ENCODE measurements at places on chromosomes 16 and 17.

DNA sequence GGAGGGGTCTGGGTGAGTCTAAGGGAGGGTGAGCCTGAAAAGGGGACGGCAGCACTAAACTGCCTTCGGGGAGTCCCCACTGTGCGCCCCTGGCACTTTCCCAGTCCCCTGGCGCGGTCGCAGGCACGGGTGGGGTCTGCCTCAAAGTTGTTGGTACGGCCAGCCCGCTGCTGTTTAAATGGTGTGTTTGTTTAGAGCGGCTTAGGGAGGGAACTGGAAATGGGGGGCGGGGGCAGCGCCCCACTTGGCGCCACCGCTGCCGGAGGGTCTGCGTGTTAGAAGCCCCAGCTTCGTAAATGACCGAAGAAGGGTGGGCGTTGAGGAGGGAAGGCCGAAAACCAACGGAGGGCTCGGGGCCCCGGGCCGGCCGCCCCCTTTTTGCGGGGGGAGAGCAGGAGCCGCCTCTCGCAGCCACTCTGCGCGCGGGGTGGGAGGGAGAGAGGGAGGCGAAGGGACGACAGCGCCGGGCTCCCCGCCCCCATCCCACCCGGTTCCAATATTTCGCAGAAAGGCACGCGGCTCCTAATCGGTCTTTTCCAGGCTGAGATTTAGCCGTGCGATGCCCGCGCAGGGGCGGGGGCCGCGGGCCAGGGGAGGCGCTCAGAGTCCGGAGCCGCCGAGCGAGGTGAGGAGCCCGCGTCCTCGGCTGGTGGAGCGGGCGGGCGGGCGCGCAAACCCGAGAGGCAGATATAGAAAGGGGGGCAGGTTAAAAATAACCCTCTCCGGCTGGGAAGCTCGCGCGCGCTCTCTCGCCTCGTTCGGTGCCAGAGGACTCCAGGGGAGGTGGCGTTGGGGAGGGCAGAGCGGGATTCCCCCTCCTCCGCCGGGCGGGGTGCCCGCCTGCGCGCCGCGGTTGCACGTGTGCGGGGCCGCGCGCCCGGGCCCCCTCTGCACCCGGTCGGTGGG lies 54.9 kb downstream of the SREBF1 start:
- no peak for DNase-seq

DNA sequence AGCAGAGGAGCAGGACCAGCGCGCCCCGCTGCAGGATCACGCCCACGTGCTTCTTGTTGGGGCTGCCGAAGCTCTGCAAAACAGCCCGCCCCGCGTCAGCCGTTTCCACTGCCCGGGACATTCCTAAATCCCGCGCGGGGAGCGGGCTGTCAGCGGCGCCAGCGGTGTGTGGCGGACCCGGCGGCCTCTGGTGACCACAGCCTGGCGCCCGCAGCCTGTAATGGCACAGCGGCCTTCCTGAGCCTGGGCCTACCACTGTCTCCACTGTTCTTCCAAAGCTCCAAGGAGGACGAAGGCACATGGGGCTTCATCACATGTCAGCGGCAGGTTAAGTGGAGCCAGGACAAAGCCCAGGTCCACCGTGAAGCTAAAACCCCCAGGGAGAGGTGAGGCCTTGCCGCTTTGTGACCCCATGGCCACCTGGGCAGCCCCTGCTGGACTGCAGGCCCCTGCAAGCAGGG lies 2.5 kb downstream of the SLC47A2 start:
- no peak for DNase-seq

DNA sequence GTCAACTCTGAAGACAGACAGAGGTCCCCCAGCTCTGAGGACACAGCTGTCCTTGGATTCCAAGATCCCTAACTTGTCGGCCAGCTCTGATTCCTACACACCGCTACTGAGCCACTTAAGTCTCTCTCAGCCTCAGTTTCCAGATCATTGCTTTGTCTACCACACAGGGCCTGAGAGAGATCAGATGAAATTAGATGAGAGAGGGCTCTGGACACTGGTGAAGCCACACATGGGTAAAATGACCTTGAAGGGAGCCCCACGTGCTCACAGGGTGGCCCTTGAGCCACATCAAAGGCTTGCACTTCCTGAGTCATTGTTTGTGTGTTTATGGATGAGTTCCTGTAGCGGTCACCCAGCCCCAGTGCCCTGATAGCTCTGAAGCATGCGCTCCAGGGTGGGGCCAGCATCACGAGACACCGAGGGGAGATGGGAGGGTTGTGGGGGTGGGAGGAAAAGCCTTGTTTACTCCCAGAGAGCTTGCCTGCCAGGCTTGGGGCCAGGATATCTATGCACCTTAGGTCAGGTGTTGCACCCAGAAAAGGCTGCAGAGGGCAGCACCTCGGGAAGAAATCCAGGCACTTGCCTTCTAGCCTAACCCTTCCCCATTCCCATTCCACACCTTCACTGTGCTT lies 32.7 kb upstream of the SLC6A2 start:
- DNase-seq = no peak

DNA sequence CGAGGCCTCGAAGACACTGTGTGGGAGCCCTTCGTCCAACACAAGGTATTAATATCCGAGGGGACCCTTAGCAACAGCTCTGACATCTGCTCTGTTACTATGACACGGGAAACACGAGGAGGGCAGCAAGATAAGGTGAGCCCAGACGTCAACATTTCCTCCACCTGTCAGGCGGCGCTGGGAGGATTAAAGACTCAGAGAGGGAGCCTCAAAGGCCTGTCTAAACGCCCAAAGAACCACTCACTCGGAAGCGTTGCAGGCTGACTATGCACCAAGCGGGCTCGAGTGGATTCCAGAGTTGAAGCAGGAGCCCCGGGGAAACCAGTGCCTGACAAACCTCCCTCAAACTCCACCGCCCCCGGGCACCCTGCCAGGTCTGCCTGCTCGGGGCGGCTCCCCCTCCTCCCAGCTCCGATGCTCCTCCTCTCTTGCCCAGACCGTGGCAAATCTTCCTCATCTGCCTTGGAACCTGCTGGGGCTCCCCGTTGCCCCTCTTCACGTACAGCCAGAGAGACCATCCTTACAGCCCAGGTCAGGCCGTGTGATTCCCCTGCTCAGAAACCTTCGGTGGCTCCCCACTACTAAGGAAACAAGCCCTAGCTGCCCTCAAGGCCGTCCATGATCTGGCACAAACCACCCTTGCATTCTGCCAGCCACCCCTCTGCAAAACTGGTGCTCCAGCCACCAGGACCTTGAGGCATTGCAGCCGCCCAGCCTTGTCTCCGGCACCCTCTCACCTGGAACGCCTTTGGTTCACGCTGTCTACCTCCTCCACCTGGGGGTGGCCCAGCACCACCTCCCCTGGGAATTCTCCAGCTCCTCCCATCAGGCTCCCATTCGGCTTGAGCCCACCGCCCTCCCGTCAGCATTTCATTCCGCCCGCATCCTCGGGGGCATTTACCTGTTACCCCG lies 16.2 kb downstream of the RPH3AL start:
- DNase-seq = no peak

- no peak for DNase-seq
Measured at GRCh38 chr17:78878261-78878660, 24.7 kb downstream of the CEP295NL start.

DNA sequence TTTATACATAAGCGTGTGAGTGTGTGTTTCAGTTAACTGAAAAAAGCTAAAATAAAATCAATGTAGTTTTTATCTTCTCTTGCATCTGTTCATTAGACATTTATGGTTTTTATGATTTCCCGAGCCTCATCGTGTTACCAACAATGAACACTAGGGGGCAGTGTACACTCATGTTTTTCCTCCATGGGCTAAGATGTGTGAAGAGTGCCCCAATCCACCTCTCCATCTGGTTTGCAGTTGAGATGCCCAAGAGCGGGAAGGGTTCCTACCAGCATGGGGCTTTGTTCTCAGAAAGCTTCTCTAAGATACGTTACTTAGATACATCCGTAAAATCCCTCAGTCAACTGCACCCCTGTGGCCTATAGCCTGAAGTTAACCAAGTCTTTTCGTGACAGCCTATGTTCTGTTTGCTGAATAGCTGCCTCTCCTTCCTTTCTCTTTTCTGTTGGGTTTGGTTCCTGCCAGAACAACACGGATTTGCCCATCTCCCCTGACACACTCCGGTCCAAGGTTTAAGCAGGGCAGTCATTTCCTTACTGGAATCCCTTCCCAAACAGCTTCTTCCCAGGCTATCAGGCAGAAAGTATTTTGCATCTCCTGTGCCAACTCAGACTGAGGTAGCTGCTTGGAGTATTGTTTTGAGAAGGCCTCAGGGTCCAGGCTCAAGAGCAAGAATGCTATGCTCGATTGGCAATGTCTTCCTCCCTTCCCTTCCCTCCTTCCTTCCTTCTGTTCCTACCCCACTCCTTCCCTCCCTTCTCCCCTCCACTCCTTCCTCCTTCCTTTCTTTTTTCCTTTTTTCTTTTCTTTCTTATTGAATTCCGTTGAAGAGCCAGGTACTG lies 12.9 kb upstream of the ELAC2 start:
- DNase-seq = peak; percentile 49

GRCh38 chr16:8878523-8878911 lies 3.6 kb upstream of the LITAFD start:
- no peak for DNase-seq

DNA sequence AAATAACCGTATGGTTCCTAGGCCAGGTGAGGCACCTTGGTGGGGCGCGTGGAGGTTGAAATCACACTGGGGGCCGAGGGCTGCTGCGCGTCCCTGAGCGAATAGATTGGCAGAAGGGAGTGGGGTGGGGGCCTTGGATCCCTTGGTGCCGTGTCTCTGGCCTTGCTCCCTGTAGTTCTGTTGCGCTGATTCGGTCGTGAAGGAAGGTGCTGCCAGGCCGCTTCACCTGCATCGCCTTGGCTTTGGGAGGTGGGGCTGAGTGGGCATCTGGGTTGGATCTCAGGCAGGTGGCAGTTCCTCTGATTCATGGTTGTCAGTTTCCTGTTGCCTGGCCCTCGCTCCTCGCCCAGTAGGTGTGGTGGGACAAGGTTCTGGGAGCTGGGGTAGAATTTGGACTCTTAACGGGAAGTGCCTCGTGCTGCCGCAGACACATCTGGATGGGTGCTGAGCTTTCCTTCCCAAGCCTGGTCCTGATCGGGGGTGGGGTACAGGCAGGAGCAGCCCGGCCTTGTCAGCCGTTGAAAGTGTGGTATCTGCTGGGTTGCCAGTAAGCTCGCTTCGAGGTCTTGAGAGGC lies 30.1 kb downstream of the PGS1 start:
- no peak for DNase-seq

GRCh38 chr17:55265311-55266021 lies 706 bp downstream of the HLF start:
- DNase-seq = no peak

GRCh38 chr16:53034306-53034705 lies 18.4 kb downstream of the CHD9NB start:
- DNase-seq = no peak

DNA sequence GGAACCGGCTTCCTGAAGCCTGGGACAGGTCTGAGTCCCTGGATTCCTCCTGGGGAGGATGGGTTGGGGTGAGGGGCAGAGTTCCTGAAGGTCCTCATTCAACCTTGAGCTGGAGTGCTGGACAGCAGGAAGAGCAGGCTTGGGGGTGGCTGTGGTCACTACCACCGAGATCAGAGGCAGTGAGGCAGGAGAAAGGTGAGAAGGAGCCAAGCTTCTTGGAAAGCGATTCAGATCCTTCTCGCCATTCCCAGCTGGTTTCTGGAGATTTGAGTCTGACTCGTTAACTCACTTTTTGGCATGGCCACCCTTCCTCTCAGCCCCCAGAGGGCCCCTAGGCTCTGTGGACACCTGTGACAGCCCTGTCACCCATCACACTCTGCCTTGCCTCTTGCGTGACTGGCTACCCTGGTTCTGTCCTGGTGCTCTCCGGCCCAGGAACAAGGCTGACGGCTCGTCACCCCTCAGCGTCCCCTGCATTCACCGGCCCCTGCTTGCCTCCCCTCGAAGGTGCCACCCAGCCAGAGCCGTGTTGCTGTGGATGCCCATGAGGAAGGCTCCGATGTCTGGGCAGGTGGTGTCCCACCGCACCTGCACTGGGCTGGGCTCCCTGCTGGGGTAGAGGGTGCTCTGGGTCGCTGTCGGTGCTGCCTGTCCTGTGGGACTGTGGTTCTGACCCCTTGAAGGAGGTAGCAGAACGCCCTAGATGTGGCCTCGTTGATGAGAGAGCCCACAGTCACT lies 9.7 kb upstream of the TIMP2 start:
- no peak for DNase-seq

DNA sequence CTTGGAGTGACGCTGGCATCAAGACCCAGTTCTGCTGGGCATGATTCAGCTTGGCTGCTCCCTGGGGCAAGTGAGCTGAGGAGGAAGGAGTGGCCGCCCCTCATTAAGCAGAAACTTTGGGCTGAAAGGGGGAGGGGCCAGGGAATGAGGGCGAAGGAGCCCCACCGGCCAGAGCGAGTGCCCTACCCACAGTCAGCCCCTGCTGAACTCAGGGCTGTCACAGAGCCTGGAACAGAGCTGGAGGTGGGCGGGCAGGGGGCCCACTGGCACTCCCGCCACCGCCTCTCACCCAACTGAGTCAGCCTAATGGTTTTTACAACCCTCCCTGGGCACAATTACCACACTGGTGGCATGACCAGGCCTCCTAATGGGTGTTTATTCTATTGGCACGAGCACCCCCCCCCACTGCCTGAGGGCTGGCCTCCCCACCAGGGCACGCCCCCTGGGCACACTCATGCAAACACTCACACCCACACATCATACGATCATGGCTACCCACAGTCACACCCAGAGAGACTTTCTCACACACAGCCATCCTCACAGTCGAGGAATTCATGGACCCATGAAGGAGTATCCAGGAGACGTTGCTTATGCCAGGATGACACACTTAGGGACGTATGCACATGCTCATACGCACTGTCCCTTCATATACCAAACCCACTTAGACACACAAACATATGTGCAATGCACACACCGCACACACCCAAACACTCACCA lies 19.2 kb downstream of the UNC119 start:
- DNase-seq = no peak

DNA sequence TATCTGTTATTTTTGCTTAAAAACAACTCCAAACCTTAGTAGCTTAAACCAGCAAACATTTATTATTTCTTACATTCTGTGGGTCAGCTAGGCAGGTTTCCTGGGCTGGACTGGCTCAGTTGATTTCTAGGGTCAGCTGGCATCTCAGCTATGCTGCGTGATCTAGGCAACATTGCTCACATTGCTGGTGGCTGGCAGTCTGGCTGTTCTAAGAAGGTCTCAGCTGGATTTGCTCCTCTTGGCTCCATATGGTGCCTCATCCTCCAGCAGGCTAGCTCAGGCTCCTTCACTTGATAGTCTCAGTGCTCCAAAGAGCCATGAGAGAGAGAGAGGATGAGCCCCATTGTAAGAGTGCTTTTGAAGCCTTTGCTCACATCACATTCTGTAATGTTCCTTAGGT lies 470.6 kb upstream of the CDH5 start:
- DNase-seq = no peak

All from fibroblast of the conjunctiva (primary cell).